GM12892 (cell line): ENCODE measurements at places on chromosomes 6 and 20.

- DNase-seq = no peak
These were observed 190.3 kb downstream of the ATXN1 start for GRCh38 chr6:16570946-16571345.

DNA sequence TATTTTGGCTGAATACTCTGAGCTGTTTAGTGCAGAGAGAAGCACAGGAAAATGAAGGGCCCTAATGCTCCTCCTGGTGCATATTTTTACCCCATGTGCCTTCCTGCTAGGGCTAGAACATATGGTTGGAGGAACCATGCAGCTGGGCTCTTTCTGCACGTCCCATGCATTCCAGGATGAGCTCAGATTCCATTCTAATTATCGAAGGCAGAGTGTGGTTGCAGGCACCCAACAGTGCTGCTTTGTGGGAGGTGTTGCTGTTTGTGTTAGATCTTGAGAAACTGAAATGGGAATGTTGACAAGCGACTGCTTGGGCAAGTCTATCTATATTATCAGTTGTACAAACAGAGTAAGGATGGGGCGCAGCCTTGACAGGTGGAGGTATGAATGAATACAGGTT, 419.5 kb downstream of the DHX35 start:
- no peak for DNase-seq

DNA sequence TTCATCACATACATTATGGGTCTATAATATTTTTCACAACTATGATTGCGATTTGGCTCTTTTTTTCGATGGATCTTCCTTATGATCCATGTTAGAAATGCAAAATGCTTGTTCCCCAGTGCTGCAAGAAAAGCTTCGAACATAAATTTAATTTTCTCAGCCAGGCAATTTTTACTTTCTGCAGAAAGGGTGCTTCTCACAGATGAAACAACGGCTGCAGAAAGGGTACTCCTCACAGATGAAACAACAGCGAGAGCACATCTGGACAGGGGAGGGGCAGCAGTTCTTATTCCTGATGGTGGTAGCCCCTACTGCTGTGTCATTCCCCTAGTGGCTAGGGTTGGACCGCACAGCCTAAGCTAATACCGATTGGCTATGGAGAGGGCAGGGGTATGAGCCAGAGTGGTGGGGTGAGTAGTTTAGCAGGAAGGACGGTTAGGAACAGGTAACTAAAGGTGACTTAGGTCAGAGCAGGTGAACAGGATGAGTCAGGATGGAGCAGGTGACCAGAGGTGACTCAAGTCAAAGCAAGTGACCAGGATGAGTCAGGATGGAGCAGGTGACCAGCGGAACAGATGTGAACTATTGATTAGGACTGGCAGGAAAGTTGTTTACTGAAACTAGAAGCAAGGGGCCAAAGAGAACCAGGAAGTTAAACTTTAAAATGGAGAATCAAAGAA, 13.4 kb upstream of the TREML4 start:
- DNase-seq = no peak

GRCh38 chr6:37943436-37944058, 124.0 kb downstream of the ZFAND3 start:
- no peak for DNase-seq

DNA sequence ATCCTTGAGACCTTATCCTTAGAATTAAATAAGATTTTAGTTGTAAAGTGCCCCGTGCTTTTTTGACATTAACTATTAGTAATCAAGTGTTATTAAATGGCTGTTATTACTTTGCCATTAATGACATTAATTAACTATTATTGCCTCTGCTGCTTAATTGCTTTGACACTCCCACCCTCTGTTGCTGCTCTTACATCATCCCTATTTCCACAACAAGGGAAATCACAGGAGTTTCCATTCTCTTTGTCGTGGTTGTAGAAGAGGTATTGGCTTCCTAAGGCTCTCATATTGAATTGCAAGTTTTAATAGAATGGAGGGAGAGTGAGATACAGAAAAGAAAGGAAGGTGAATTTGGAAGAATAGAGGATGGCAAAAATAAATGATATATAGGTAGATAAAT, 545.8 kb downstream of the MMUT start:
- no peak for DNase-seq

GRCh38 chr6:147017153-147017552, 187.1 kb upstream of the STXBP5 start:
- no peak for DNase-seq

- DNase-seq = no peak
These were observed 54.2 kb downstream of the NFATC2 start for GRCh38 chr20:51488331-51488730.

DNA sequence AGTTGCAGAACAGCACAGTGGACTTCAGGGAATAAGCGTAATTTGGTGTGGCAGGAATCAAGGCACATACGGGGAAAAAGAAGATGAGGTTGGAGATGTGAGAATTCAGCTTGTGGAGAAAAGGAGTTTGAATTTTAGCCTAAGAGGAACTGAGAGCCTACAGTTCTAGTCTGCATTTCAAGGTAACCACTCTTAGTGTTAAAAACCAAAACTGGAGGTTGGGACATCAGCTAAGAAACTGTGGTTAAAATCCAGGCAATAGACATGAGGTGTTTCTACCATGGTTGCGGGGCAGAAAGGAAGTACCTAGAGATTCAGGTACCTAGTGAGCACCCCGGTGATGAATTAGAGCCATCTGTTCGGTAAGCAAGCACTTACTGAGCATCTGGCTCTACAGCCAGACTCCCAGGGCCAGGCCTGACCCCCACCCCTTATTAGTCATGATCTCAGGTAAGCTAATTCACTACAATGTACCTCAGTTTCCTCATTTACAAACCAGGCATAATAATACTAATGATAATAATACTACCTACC, 44.4 kb downstream of the FAXC start:
- no peak for DNase-seq

DNA sequence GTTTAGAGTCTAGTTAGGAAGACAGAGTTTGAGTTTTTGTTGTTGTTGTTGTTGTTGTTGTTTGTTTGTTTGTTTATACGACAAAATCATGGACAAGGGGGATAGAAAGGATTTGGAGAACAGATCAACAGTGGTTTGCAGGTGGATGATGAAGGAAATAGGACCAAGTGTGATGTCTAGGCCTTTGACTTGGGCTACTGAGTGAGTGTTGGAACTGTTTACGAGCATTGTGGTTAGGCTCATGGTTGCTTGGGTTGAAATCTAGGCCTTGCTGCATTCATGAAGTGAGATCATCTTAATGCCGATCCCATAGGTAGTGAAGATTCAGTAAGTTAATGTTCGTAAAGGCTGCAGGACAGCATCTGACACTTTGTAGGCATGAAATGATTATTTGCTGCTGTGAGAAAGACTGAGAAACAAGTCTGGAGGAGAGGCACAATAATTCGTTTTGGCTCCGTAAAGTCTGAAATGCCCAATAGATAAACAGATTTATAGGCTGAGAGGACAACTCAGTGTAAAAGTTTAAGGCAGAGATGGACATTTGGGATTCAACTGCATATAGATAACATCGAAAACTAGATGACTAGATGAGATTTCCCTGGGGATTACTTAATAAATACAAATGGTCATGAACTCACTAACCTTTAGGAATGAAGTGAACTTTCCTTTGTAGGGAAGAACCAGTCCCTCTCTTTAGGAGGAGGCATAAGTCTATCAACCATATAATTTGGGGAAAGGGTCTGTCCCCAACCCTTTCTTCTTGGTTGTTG, 70.0 kb downstream of the HDDC2 start:
- no peak for DNase-seq

- no peak for DNase-seq
These were observed 15.8 kb downstream of the NPEPL1 start for GRCh38 chr20:58708246-58708931.

DNA sequence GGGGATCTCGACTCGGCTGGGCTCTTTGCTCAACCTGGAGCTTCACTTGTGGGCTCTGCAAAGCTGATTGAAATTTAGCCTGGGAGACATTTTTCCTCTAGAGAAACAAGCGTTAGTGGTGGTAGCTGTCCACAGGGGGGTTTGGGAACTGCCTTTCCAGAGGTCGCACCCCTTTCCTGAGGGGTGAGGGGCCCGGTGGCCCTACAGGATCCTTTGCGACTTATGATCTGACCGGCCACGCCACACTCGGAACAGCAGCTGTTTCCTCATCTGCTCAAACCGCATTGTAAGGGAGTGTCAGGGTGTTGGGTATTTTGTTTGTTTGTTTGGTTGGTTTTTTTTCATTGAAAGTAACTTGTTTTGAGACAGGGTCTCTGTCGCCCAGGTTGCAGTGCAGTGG, 21.0 kb downstream of the PNLDC1 start:
- no peak for DNase-seq

GRCh38 chr20:63322146-63322932, 29.4 kb downstream of the COL20A1 start:
- no peak for DNase-seq

GRCh38 chr6:169251822-169252504, 1.7 kb downstream of the THBS2 start:
- DNase-seq = no peak

- no peak for DNase-seq
These were observed 115.2 kb downstream of the PAX1 start for GRCh38 chr20:21820688-21821087.

DNA sequence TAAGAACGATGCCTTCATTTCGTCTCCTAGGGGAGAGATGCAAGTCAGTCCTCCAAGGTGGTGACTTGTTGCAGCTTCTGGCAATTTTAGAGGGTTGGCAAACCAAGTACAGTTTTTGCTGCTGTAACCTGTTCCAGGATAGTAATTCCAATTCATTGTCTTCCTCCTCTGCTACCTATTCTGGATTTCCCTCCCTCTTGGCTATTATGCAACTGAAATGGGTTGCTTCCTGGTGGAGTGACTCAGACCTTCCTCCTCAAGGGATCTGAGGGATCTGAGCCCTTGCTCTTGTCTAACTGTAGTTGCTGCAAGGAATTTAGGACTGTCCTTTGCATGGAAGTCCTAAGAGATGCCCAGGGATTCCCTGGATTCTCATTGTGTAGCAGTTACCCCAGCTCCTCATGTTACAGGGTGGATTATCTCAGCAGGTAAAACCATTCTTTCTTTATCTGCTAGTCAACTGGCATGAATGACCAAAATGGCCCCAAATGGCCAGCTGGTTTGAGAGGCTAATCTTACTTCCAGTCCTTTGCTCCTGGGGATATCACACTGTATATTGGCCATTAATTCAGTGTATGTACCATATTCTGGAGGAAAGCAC, 17.6 kb upstream of the ELMO2 start:
- no peak for DNase-seq

DNA sequence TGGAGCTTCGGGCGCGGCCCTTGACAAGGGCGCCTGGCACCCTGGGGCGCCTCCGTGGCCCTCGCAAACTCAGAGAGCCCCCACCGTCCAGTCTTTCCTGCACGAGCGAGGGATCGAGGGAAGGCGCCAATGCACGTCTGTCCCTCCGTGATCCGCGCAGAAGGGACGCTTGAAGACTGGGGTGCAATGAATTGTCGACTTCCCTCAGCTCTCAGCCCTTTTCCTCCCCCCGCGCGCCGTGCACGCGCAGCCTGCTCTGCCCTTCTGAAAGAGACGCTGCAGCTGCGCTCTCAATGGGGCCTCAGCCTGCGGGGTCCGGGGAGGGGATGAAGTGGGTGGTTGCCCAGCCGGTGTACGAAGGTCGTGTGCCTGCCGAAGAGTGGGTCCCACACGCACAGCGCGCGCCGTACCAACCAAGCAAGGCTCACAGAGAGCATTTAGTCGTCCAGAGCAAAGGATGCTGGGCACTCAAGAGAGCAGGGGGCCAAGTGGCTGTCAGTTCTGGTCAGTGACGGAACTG, 5.5 kb upstream of the SOX4 start:
- DNase-seq = peak; percentile 32

DNA sequence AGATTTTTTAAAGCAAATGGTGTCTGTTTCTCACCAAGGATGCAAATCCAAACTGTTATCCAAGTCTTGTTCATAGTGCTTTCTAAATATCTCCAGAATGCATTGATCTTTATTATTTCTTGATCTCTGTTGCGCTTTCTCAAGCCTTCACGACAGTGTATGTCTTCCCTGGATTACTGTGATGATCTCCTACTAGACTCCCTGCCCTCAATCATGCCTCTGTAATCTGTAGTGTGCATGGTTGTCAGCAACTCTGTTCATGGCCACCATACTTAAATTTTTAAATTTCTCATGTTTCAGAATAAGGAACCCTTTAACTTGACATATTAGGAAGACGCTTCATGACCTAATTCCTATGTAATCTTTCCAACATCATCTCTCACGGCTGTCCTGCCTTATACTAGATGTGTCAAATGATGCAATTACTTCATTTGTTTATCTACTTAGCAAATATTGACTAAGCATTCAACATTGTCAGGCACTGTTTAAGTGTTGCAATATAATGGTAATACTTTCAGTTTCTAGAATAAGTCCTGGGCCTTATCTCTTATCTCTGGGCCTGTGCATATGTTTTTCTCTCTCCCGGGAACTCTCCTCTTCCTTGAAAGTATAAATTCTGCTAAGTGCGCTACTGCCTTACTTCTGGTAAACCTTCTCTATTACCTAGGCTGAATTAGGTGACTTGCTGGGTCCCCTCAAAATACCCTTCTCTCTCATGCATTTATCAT, 25.6 kb upstream of the AHI1 start:
- DNase-seq = no peak

DNA sequence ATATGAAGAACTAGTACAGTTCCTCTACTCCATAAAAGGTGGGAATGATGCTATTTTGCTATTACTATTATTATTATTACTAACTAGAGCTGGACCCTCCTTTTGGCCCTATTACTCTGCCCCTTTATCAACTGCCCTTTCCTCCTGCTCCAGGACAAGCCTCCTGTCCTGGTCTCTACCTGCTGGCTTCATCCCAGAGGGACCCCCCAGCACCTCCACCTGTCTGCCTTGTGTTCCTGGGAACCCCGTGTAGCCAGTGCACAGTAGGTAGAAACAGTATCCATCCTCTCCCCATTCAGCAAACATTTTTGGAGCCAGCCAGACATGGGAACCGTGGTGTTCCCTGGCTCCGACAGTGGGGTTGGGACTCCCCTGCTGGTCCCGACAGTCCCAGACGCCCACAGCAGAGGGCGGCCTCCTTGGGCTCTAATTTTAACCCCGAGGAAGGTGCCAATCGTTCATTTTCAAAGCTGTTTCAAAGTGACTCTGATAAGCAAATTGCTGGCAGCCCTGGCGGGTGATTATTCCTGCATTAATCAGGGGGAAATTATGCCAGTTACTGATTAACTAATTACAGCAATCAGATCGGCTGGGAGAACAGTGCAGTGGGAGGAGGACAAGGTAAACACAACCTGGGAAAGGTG, 44.2 kb upstream of the MDGA1 start:
- DNase-seq = no peak

DNA sequence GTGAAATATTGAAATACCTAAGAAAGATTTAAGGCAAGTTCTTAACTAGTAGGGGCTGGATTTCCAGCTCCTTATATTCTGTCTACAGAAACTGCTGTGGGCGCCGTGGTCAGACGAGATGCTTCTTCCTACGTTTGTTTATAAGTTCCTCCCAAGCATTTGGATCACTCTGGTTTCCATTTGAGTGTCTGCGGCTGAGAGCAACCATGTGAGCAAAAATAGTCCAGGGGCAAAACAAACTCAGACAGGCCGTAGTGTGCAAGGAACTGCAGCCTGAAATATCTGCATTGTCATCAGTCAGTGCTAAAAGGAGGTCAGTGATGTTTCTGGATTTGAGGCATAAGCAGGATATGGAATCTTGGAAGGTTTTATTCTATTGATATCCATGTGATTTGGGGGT, 485.9 kb upstream of the JAG1 start:
- no peak for DNase-seq

- no peak for DNase-seq
These were observed 302.8 kb upstream of the RNF217 start for GRCh38 chr6:124659427-124659826.
